ENCODE measurements at places on chromosomes 11 and 22.

DNA sequence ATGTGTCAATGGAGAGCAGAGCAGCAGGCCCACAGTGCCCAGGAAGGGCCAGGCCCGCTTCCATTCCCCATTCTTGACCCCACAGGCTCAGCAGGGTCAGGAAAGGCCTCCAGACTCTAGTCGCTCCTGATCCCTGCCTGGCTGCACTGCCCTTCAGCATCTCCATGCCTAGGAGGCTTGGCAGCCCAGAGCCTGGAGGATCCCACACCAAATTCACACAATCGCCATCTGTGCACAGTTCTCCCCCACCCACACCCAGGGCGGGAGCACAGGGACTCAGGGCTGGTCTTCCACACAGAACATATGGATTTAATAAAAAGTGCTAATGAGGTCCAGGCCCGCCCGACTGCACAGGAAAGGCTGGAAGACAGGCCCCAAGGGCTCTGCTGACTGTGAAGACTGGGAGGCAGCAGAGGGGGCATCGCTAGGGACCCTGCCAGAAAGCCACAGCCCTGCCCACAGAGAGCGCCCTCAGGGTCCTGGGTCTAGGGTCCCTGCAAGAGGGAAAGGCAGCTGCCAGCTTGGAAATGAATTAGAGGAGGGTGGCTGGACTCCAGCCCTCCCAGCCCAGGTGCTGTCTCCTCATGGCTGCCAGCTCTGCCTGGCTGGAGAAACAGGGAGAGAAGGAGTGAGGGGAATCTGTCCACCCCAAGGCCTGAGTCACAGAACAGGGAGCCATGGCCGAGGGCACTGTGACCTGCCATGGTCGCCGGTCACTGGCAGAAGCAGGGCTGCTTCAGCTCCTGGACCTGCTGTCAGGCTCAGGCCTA lies 39.7 kb downstream of the DKK3 start:
- DNase-seq: no peak

- DNase-seq: no peak
These were observed 9.6 kb downstream of the OR5A2 start for GRCh38 chr11:59416613-59417012.

- no peak for DNase-seq
These were observed 1.8 kb downstream of the MTMR2 start for GRCh38 chr11:95922099-95922498.

- no peak for DNase-seq
These were observed 208.1 kb upstream of the CADM1 start for GRCh38 chr11:115712296-115712695.

DNA sequence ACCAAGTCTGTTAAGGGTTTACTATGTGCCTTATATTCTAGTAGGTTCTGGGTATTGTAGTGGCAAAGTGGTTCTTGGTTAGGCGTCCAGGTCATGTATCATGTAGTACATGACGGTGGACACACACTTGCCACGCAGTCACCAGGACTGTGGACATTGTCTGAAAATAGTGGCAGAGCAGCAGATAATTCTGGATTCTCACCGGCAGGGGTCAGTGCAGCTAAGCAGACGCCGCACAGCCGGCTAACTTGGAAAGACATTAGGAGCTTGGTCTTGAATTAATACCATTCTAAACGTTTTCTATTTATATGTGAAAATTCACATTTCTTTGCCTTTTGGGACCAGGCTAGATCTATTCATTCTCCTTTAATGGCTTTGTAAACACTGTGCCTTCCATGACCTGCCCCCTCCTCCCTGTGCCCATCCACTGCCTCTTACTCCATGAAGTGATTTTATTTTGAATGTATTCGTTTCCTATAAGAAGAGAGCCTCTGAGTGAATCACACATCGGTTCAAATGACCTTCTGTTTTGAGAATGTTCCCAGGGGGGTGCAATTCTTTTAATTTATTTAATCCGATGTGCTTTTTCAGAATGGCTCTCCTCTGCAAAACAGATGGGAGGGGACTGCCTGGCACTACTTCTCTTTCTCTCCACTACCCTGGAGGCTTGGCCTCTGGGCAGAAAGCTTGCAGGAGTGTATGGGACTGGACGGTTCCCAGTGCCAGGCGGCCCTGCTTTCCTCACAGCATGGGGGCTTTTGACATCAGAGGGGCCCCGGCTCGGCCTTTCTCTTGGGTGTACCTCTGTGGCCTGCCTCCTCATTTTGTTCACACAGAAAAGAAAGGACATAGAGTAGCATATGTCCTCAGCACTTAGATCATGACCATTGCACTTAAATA lies 378.0 kb downstream of the NTM start:
- DNase-seq: peak; percentile 6

DNA sequence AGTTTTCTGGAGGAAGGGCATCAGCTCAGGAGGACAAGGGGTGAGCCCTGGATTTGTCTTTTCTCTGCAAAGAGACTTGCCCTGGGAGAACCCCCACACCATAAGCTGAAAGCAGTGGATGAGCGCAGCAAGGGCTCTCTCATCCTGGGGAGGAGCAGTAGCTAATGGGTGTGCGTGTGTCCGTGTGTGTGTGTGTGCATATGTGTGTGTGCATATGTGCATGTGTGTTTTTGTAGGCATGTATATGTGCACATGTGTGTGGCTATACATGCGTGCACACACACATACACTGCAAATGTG lies 45.3 kb downstream of the SMIM38 start:
- DNase-seq: no peak

DNA sequence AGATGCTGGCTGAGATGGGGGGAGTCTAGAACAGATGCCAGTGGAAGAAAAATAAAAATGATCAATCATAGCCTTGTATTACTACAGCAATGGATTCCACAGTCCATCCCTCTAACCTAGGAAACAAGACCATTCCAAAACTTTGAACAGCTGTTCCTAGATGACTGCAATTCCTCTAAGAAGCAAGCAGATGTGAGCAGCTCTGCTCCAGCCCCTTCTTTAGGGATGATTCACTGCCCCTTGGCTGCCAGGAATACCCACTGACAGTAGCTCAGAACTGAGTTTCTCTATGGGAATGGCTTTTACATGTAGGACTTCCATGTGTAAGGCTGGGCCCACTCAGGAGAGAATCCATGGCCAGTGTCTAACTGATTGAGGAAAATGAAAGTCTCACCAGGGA lies 943.9 kb downstream of the OPCML start:
- DNase-seq: no peak

DNA sequence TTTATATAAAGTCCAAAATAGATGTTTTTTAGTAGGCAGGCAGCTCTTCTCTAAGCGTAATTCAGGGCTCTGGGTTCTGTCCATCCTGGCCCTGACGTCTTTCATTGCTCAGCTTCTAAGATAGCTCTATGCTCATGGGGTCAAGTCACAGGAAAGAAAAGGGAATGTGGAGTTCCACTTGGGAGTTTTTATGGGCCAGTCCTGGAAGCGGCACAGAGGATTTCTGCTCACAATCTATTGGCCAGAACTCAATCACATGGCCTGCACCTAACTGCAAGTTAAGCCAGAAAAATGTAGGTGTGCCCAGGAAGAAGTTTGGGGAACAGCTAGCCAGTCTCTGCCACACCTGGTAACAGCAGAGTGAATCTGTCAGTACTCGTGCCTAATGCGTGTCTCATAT lies 7.4 kb upstream of the ZBTB16 start:
- DNase-seq: no peak

DNA sequence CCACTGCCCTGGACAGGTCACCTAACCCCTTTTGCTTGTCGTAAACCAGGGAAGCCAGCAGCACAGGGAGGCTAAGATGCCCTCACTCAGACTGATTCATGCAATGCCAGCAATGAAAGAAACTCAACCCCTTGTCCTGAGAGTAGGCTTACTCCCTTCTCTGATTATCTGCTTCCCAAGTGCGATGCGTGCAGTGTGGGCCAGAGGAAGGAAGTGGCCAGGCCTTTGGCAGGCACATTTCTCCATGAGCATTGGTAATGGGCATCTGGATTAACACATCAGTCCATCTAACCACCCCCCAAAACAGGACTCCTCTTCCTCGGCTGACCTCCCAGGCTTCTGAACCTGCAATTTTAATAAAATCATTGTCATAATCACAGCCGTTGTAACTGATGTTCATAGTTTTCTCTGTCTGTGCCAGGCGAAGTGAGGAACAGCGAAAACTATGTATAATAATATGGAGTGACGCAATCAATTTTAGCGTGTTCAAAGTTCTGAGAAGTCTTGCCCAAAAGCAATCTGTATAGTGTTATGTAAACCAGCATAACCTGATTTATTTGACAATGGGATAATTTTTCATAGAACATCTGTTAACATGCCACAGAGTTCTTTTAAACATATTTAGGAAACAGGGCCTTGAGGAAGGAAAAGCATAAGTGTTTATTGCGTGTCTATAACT lies 33.9 kb downstream of the TST start:
- no peak for DNase-seq

DNA sequence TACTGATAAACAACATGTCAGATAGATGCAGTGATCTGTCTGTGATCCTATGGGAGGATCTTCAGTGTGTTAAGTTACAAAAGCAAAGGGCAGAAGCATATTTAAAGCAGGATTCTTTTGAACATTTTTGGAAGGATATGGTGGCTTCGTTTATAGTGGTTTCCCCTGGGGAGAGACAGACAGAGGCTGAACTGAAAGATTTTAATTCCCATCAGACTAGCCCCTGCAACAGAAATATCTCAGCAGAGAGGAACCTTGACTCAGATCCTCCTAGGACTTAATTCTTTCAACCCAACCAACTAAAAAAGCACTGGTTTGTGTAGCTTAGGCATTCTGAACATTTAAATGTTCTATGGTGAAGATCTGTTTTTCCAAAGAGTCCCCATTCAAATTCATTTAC lies 5.7 kb downstream of the CLTCL1 start:
- DNase-seq: no peak

- DNase-seq: no peak
These were observed 55.9 kb downstream of the KCNC1 start for GRCh38 chr11:17790453-17790852.

DNA sequence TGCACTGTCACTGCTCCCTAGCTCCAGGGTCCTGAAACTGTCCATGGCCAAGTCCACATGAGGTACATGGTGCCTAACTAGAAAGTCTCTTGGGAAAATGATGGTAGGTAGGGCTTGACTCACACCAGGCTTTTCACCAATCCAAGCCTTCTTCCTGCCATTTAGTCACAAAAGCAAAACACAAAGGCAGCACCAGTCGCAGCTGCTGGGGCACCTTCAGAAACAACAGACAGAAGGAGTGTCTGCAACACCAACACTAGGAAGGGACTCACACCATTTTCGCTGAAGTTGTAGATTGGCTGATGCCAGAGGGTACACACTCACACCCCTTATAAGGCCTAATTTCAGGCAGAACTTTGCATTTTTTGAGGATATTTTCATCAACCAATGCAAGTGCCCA lies 55.7 kb downstream of the SYTL2 start:
- DNase-seq: no peak

- DNase-seq: no peak
These were observed 699.1 kb downstream of the FAM181B start for GRCh38 chr11:82034527-82034926.

DNA sequence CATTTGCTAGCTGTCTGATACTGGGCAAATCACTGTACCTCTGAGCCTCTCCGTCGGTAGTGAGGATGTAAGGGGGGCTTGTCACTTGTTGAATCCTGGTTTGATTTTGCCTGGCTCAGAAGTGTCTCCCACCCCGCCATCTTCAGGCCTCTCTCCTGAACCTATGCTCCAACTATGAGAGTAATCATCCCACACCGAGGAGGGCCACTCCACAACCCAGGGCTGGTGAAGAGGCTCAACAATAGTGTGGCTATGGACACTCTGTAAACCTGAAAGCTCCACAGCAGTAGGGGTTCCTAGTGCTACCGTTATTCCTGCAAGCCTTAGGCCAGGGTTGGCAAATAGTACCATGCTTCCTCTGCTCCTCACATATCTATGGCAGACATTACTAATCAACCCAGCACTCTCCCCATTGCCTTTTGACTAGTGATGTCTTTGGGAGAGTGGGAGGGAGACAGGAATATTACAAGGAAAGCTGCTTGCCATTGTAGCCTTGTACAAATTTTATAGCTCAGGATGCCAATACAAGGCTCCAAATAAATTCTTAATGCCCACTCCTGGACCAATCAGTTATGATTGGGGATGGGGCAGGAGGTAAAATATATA lies 134.0 kb upstream of the TEAD1 start:
- no peak for DNase-seq

DNA sequence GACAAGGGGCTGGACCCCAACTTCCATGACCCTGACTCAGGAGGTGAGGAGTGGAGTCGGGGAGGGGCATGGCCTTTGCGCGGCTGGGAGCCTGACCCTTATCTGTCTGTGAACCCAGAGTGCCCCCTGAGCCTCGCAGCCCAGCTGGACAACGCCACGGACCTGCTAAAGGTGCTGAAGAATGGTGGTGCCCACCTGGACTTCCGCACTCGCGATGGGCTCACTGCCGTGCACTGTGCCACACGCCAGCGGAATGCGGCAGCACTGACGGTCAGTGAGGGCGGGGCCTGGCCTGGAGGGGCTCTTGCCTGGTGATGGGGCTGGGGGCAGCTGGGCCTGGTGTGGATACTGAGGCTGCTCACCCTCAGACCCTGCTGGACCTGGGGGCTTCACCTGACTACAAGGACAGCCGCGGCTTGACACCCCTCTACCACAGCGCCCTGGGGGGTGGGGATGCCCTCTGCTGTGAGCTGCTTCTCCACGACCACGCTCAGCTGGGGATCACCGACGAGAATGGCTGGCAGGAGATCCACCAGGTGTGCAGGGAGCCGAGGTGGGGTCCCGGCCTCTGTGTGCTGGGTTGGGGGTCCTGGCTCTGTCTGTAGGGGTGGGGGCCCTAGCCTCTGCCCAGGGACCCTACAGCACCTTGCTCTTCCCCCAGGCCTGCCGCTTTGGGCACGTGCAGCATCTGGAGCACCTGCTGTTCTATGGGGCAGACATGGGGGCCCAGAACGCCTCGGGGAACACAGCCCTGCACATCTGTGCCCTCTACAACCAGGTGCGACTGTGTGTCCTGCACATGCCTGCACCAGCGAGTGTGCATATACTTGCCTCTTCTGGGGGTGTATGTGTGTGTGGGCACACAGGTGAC lies 6.3 kb downstream of the SHANK3 start:
- DNase-seq: no peak

DNA sequence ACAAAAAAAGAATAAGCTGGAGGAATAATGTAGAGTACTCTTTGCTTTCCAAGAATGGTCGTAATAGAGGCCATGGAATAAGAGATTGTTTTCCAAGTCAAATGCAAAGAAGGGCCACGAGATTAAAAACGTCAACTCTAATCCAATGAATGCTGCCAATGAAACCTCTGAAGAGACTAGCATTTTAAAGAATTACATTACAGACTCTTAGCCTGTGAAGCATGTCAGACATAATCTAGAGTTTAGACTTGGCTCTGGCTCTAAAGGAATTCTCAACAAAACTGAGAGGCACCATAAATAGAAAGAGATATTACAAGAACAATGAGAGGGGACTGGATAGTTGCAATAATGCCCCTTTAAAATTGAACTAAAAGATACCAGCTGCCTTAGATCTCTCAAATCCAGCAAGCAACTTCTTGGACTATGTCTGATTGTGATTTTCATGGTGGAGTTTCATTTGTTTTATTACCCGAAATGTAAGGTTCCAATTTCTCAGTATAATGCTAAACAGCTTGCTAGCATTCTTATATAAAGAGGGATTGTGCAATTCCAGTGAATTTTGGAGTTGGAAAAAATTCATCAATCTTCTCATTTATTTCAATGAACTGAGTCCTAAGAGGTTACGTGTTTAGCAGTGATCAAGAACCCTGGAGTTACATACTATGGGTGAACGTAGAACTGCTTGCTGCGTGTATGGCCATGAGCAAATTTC lies 5.6 kb downstream of the ETS1 start:
- no peak for DNase-seq

GRCh38 chr11:35501776-35502175 lies 23.6 kb downstream of the PAMR1 start:
- no peak for DNase-seq
